ENCODE measurements at places on chromosomes 12 and 14. TPM values are rescaled to one million over a fixed set of nuclear protein-coding genes. Genes with fewer than 3 reads are reported as not detected.

The PDE3A gene
- total RNA-seq = 15.8 TPM

GRCh38 chr12:52584156-52584682 is 10.6 kb upstream of the KRT74 start:
- DNase-seq = peak; percentile 4
- H3K36me3 ChIP-seq = no peaks in the 10 kb centered on the region
- peaks cover 9% of the 10 kb centered on the region for H3K27me3 ChIP-seq
- no peak overlapping the region for H3K4me3 ChIP-seq
- H3K27ac ChIP-seq = no peak overlapping the region
- no peaks in the 10 kb centered on the region for H3K4me1 ChIP-seq

The RNASE13 gene
- total RNA-seq = not detected

The RTL1 gene
- 0.09 TPM for total RNA-seq

The MLF2 gene
- 95.9 TPM for total RNA-seq

- H3K27ac ChIP-seq = no peak overlapping the region
- no peak for DNase-seq
- no peaks in the 10 kb centered on the region for H3K27me3 ChIP-seq
- peaks cover 21% of the 10 kb centered on the region for H3K36me3 ChIP-seq
- no peak overlapping the region for H3K4me3 ChIP-seq
Measured at GRCh38 chr14:63949696-63950095, 96.9 kb downstream of the SYNE2 start.

GRCh38 chr12:106106061-106106566 is 32.6 kb downstream of the NUAK1 start:
- no peaks in the 10 kb centered on the region for H3K36me3 ChIP-seq
- no peak for DNase-seq
- peaks cover 53% of the 10 kb centered on the region for H3K4me1 ChIP-seq
- H3K27me3 ChIP-seq = no peaks in the 10 kb centered on the region

The BCL2L14 gene
- total RNA-seq = 1.8 TPM

The BICDL1 gene
- total RNA-seq = 20.9 TPM

- H3K27me3 ChIP-seq = no peaks in the 10 kb centered on the region
- H3K36me3 ChIP-seq = no peaks in the 10 kb centered on the region
- peaks cover 7% of the 10 kb centered on the region for H3K4me1 ChIP-seq
- no peak for DNase-seq
- no peak overlapping the region for H3K4me3 ChIP-seq
- no peak overlapping the region for H3K27ac ChIP-seq
Measured at GRCh38 chr12:115506822-115507559, 770.5 kb downstream of the MED13L start.

DNA sequence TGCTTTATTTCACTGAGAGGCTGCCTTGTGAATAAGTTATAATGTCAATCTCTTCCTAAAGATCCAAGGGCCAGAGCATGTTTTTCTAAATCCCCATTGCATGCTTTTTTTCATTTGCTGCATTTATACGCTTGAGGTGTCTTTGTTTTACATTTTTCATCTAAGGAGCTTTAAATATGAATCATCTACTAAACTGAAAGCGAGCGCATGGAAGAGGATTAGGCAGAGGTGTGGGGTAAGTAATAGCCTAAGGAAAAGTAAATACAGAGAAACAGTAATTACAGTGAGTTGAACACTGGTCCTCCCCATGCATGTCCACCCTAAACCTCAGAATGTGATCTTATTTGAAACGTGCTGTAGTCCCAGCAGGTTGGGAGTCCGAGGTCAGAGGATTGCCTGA is 76.4 kb upstream of the METAP2 start:
- no peak overlapping the region for H3K4me3 ChIP-seq
- H3K36me3 ChIP-seq = no peaks in the 10 kb centered on the region
- no peak overlapping the region for H3K27ac ChIP-seq
- H3K4me1 ChIP-seq = no peaks in the 10 kb centered on the region
- H3K27me3 ChIP-seq = no peaks in the 10 kb centered on the region

GRCh38 chr14:103343164-103343879 is 9.3 kb downstream of the EIF5 start:
- no peak overlapping the region for H3K27ac ChIP-seq
- H3K4me1 ChIP-seq = no peaks in the 10 kb centered on the region
- H3K27me3 ChIP-seq = no peaks in the 10 kb centered on the region
- H3K4me3 ChIP-seq = no peak overlapping the region
- peaks cover 39% of the 10 kb centered on the region for H3K36me3 ChIP-seq

GRCh38 chr12:56616244-56616643 is 13.9 kb downstream of the BAZ2A start:
- H3K27ac ChIP-seq = peak overlapping the region; percentile 60
- no peak overlapping the region for H3K4me3 ChIP-seq
- no peaks in the 10 kb centered on the region for H3K27me3 ChIP-seq
- H3K36me3 ChIP-seq = peaks cover 50% of the 10 kb centered on the region
- H3K4me1 ChIP-seq = peaks cover 11% of the 10 kb centered on the region

GRCh38 chr14:33103489-33103888 is 164.8 kb downstream of the NPAS3 start:
- no peaks in the 10 kb centered on the region for H3K27me3 ChIP-seq
- no peaks in the 10 kb centered on the region for H3K36me3 ChIP-seq
- no peak overlapping the region for H3K4me3 ChIP-seq
- no peaks in the 10 kb centered on the region for H3K4me1 ChIP-seq

GRCh38 chr14:103250874-103251273 is 83.2 kb upstream of the EIF5 start:
- no peak overlapping the region for H3K4me3 ChIP-seq
- DNase-seq = no peak
- H3K36me3 ChIP-seq = no peaks in the 10 kb centered on the region
- H3K27ac ChIP-seq = no peak overlapping the region
- H3K27me3 ChIP-seq = no peaks in the 10 kb centered on the region

GRCh38 chr14:102629011-102629444 is 36.6 kb downstream of the RCOR1 start:
- H3K4me3 ChIP-seq = no peak overlapping the region
- no peak overlapping the region for H3K27ac ChIP-seq
- H3K27me3 ChIP-seq = no peaks in the 10 kb centered on the region
- H3K4me1 ChIP-seq = peaks cover 12% of the 10 kb centered on the region
- DNase-seq = no peak
- no peaks in the 10 kb centered on the region for H3K36me3 ChIP-seq

DNA sequence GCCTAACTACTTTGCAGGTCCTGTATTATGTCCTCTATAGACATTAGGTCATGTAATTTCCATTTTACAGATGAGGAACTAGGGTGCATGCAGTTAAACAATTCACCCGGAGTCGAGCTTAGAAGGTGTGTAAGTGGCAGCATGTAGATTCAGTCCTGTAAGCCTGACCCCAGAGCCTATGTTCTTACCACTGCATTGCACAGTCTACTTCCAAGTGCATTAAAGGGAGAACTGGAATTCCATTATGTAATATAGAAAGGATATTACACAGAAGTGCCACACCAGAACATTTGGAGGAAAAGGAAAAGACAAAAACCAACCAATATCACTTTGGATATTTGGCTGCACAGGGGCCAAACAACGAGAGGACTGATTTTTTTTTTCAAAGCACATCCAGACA is 1.2 kb downstream of the GLT8D2 start:
- H3K36me3 ChIP-seq = no peaks in the 10 kb centered on the region
- no peaks in the 10 kb centered on the region for H3K27me3 ChIP-seq

DNA sequence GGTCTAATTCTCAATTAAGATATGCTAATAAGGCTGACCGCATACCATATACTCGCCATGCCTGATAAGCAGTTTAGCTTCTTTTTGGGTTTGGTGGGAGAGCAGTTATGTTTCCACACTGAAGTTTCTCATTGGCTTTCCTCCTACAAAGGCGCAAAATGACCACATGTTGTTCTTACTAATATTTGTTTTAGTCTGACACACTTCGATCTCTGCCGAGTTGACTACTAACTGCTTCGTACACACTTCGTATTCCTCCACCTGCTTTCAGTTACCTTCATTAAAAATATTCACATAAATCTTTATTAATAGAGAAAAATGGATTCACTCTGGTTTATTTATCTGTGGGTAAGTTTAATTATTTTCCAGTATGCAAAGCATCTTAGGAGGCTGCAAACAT is 41.7 kb downstream of the EMP1 start:
- no peak overlapping the region for H3K4me3 ChIP-seq
- H3K27me3 ChIP-seq = no peaks in the 10 kb centered on the region
- H3K27ac ChIP-seq = no peak overlapping the region
- H3K4me1 ChIP-seq = no peaks in the 10 kb centered on the region
- DNase-seq = no peak

The FBLN5 gene
- 83.0 TPM for total RNA-seq

The PHLDA1 gene
- total RNA-seq = 22.1 TPM

The SLC10A1 gene
- not detected for total RNA-seq

DNA sequence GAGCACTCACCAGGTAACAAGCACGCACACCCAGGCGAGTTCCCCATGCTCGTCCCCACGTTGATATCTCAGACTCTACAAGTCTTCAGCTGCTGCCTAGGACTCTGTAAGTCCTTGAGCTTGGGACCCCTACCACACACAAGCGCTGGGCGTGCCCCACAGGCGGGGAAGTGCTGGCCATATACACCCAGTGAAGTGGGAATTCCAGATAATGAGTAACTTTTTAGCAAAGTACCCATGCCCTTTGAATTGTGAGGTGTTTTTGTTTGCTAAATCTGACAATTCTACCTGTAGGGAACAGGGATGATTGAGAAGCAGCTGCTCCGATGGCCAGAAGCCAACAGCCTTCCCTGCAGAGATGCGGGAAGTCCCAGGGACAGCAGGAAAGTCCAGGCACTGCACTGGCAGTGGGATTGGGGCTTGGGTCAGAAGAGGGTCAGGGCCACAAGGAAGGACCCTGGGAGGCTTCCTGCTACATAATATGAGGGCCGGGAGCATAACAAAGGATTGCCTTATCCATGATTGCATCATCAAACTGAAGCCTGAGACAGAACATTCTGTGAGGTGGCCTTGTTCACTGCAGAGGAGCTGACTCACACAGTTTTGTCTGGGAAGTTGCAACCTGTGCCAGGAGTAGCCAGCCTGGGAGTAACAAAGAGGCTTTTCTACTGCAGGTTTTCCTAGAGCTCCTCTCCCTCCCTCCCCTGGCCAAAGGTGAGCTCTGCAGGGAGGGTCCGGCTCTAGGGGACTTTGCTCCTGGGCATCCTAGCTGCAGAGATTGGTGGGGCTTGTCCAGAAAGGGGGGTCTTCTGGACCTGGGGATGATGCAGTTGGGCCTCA is 13.2 kb upstream of the SERPINA3 start:
- peak overlapping the region; percentile 23 for H3K27ac ChIP-seq
- DNase-seq = peak; percentile 61
- H3K4me1 ChIP-seq = peaks cover 36% of the 10 kb centered on the region
- H3K27me3 ChIP-seq = no peaks in the 10 kb centered on the region
- no peak overlapping the region for H3K4me3 ChIP-seq

DNA sequence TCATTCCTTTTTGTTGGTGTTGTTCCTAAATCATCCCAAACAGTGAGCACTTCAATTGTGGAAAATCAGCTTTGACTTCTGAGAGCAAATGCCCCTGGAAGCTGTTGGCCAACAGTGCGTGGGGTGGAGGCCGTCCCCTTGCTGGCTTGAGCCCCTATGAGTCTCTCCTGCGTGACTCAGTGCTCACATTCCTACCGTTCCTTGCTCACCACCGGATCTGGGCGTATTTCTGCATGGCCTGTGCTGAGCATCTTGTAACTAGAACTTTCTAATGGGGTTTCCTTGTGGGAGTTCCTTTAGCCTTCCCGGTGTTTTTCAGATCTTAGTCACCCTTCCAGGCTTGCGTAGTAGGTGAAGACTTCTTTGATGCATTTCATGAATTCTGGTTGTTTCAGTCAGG is 14.7 kb downstream of the SERPINA1 start:
- no peak for DNase-seq
- H3K27me3 ChIP-seq = no peaks in the 10 kb centered on the region
- H3K4me3 ChIP-seq = no peak overlapping the region

- DNase-seq = peak; percentile 62
- H3K27me3 ChIP-seq = no peaks in the 10 kb centered on the region
- H3K36me3 ChIP-seq = no peaks in the 10 kb centered on the region
- H3K4me1 ChIP-seq = no peaks in the 10 kb centered on the region
- H3K4me3 ChIP-seq = no peak overlapping the region
Measured at GRCh38 chr14:54189748-54190354, 207.0 kb upstream of the CDKN3 start.

- H3K36me3 ChIP-seq = no peaks in the 10 kb centered on the region
- H3K4me3 ChIP-seq = no peak overlapping the region
- H3K27me3 ChIP-seq = no peaks in the 10 kb centered on the region
- H3K27ac ChIP-seq = no peak overlapping the region
- peaks cover 16% of the 10 kb centered on the region for H3K4me1 ChIP-seq
Measured at GRCh38 chr12:52361553-52361952, 5.7 kb downstream of the KRT85 start.

The TGM1 gene
- 8.8 TPM for total RNA-seq

DNA sequence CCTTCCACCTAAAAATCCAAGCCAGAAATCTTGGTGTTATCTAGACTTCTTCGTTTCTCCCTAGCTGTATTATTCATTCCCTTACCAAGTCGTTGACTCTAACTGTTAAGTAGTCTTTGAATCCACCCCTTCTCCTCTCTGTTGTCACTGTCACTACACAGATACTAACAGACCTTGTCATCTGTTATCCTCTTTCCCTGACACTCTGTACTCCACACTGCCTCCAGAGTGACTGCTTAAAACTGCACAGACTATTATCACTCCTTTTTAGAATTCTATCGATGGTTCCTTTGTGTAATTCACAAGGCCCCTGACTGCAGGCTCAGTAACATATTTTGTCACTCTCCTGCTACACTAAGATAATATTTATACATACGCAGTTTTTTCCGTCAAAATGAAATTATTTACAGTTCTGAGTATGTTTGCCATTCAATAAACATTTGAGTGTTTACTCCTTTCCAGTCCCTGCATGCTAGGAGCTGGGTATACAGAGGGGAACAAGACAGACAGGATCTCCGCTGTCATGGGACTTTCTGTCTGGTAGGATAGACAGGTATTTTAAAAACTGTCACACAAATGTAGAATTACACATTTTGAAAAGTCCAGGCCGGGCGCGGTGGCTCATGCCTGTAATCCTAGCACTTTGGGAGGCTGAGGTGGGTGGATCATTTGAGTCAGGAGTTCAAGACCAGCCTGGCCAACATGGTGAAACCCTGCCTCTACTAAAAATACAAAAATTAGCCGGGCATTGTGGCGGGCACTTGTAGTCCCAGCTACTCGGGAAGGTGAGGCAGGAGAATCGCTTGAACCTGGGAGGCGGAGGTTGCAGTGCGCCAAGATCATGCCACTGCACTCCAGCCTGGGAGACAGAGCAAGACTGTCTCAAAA is 3.8 kb downstream of the MARS1 start:
- H3K4me1 ChIP-seq = peaks cover 10% of the 10 kb centered on the region
- H3K4me3 ChIP-seq = no peak overlapping the region
- H3K27me3 ChIP-seq = no peaks in the 10 kb centered on the region
- no peak for DNase-seq
- peaks cover 29% of the 10 kb centered on the region for H3K36me3 ChIP-seq

GRCh38 chr12:81759190-81760051 is at the start of gene PPFIA2:
PPFIA2 (minus strand) TSS chr12:81759350.
- no peaks in the 10 kb centered on the region for H3K27me3 ChIP-seq
- peaks cover 4% of the 10 kb centered on the region for H3K4me1 ChIP-seq
- DNase-seq = peak; percentile 77
- peak within 1 kb of the TSS; percentile 39 for H3K4me3 ChIP-seq
- no peaks in the 10 kb centered on the region for H3K36me3 ChIP-seq
- H3K27ac ChIP-seq = no peak within 1 kb of the TSS

GRCh38 chr12:4564818-4565217 is 2.8 kb downstream of the DYRK4 start:
- no peak overlapping the region for H3K4me3 ChIP-seq
- no peak overlapping the region for H3K27ac ChIP-seq
- no peak for DNase-seq
- H3K27me3 ChIP-seq = no peaks in the 10 kb centered on the region
- H3K4me1 ChIP-seq = peaks cover 5% of the 10 kb centered on the region

The FSCB gene
- not detected for total RNA-seq

The EIF4B gene
- total RNA-seq = 301 TPM
